Foreskin fibroblast (primary cell): ENCODE measurements at places on chromosomes 2 and 18.

DNA sequence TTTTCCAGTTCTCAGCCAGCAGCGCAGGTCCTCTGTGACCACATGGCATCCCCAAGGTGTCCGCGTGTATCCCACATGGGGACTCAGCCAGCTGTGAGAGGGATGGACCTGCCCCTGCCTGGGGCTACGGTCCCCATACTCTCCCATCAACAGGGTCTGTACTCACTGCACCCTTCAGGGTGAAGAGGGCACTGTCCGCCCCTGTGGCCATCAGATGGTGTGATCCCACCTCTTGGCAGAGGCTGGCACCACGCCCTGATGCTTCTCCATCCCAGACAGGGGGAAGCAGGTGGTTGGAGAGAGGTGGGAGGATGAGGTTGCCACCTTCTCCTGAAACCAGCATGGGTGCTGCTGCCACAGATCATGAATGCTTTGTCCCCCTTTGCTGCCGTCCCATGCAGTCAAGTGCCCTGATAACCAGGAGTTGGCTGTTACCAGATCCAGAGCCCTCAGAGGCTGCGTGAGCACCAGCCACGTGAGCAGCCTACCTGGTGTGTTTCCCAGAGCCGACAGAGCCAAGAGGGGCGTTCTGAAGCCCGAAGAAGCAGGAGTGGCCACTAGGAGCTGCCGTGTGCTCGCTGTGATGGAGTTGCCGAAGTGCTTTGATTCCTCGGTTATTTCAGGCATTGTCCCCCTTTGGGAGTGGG is 93.9 kb downstream of the SH3RF3 start:
- DNase-seq: no peak

DNA sequence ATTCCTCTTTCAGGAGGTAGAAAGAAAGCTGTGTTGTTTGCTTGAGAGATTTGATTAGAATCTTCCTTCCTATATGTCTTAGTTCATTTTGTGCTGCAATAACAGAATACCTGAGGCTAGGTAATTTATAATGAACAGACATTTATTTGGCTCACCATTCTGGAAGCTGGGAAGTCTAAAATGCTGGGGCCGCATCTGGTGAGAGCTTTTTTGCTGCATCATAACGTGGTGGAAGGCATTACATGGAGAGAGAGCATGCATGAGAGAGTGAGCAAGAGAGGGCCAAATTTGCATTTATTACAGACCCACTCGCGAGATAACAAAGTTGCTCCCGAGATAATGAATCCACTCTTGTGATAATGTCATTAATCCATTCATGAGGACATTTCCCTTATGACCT is 34.4 kb downstream of the APLF start:
- DNase-seq: no peak

DNA sequence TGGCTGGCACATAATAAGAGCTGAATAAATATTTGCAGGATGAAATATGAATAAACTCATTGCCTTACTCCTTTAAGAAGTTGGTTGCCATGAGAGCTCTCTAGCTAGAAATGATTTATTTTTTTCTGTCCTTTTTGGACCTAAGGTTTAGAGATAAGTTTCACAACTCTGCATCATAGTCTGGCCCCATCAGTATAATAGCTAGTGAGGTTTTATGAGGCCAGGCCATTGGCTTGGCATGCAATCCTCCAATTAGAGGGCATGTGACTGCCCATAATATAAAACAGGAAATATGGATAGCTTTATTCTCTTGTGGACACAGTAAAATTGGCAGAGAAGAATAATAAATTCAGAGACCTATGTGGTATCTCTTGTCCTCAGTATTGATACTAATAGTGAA is 26.2 kb upstream of the INSIG2 start:
- peak; percentile 22 for DNase-seq

DNA sequence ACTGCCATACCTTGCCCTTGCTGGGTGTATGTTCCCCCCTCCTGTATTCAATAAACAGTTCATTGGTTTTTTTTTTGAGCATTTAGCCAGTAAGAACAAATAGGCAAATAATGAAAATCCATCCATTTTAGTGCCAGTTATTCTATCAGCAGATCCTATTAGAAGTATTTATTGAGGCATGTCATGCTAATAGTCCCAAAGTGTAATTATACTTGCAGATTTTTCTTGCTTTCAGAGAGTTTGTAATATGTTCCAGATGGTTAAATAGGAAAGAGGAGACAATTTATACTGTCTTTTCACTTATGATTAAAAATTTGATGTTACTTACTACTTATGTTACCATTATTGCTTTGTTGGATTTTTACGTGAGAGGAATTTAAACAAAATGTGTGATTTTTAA is 127.6 kb downstream of the NCOA1 start:
- DNase-seq: no peak

GRCh38 chr18:3498698-3499471 is 48.9 kb downstream of the TGIF1 start:
- peak; percentile 26 for DNase-seq

DNA sequence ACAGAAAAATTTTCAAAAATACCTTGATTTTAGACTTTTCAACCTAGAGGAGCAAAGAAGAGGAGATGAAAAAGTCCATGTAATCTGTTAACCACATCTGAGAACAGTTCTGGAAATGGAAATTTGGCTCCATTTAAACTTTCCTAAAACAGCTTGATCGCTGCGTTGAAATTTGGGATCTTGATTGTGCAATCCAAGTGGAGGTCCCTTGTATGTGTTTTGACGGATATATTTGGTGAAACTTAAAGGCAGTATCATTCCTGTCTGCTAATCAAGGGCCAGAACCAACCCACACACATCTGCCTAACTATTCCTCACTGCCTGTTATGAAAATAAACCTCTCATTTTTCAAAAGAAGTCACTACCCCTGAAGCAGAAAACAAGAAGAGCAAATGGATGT is 46.6 kb downstream of the SPATS2L start:
- DNase-seq: no peak

GRCh38 chr2:165016772-165017411 is 61.6 kb upstream of the SLC38A11 start:
- peak; percentile 84 for DNase-seq

DNA sequence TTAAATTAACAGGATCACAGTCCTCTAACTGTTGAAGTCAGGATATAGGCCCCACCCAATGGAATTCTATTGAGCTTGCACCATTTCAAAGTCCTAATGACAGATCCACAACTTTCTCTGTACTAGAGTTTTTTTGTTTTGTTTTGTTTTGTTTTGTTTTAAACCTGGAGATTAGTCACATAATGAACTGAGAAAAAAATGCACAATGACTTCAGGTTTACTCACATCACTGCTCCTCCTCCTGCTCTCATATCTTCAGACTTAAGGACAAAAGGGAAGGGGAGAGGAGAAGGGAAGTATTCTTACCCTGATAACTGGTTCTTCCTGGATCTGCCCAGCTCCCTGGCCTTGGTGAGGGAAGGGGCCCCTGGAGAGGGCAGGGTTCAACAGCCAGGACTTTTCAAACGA is 208.2 kb upstream of the EPHA4 start:
- DNase-seq: peak; percentile 33
